ENCODE measurements at places on chromosomes 11 and 22. TPM values are rescaled to one million over a fixed set of nuclear protein-coding genes. Genes with fewer than 3 reads are reported as not detected.

ACR gene
- not detected for total RNA-seq

OLFML1 gene
- total RNA-seq, result not detected

NCF4 gene
- not detected for total RNA-seq

BACE1 gene
- 7.8 TPM for total RNA-seq

OR6A2 gene
- not detected for total RNA-seq

GUCY1A2 gene
- total RNA-seq, result 0.08 TPM

DGCR6L gene
- total RNA-seq, result 56.6 TPM

DERL3 gene
- total RNA-seq, result 1.4 TPM

DAGLA gene
- 0.16 TPM for total RNA-seq

P2RX6 gene
- total RNA-seq, result 0.39 TPM

NLRP10 gene
- total RNA-seq, result 0.08 TPM
